ENCODE measurements at places on chromosomes 11 and 22.

DNA sequence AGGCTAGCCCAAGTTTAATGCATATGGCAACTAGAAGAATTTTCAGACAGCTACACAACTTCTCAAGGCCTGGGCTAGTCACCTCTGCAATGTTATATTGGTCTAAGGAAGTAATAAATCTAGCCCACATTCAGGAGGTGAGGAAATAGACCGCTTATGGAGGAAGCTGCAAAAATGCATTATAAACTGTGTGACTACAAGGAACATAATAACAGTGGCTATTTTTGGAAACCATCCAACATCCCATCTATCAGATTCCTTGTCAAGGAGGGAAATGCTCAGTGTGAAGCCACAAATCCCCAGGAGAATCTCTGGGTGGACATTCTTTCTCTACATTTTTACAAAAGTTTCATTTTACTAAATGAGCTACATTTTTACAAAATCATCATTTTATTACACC, 76.1 kb downstream of the BBOX1 start:
- no peak for DNase-seq

DNA sequence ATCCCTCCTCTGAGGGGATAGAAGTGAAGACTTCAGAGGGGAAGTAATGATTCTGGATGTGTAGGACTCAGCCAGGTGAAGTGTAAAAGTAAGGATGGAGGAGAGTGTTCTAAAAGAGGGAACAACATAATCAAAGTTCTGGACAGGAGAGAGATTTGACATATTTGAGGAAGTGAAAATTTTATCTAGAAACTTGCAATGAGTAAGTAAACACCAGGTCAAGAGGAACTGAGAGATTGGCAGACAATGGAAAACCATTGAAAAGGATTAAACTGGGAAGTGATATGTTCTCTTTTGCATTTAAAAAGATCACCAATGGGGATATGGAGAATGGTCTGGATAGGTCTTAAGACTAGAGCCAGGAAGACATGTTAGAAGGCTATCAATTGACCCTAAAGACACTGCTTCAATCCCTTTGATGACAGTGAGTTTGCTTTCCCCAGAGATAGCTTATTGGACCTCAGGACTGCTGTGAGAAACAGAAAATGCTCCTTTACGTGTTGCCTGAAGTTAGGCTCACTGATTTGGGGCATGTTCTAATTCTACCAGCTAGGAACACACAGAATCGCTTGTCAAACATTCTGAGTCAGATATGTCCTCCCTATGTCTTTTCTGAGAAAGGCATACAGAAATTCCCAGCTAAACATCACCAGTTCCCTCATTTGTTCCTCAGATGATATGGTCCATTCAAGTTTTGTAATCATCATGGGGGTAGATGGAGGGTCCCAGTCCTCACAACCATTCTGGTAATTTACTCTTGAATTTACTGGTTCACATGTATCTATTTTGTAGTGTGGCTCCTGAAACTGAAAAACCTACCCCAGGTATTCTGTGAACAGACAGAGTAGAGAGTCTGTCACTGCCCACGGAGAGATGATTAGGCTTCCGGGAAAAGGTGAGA, 144.9 kb downstream of the MAML2 start:
- no peak for DNase-seq

DNA sequence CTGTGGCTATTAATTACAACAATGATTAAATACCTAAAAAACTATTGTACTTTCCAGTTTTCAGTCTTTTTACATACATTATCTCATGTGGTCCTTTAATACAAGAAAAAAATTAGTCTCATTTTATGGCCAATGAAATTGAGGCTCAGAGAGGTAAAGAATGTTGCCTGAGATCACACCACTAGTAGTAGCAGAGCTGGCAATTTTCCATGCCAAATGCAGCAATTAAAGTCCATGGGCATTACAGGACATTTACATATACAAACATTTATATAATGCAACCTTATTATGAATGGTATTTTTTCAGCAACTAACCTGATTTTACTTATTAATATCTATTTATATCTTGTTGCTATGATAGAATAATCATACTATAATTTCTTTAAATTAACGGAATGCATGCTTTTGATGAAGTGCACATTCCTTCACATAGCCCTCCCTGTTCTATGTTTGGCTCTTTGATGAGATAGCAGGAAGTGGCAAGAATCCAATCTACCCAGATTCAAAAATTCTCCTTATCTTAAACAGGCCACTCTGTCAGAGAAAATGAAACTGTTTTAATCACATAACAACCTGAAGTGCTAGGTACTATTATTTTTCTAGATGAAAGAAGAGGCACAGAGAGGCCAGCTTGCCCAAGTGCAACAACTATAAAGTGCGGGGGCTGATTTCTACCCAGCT, 120.9 kb upstream of the LDLRAD3 start:
- DNase-seq, result no peak

DNA sequence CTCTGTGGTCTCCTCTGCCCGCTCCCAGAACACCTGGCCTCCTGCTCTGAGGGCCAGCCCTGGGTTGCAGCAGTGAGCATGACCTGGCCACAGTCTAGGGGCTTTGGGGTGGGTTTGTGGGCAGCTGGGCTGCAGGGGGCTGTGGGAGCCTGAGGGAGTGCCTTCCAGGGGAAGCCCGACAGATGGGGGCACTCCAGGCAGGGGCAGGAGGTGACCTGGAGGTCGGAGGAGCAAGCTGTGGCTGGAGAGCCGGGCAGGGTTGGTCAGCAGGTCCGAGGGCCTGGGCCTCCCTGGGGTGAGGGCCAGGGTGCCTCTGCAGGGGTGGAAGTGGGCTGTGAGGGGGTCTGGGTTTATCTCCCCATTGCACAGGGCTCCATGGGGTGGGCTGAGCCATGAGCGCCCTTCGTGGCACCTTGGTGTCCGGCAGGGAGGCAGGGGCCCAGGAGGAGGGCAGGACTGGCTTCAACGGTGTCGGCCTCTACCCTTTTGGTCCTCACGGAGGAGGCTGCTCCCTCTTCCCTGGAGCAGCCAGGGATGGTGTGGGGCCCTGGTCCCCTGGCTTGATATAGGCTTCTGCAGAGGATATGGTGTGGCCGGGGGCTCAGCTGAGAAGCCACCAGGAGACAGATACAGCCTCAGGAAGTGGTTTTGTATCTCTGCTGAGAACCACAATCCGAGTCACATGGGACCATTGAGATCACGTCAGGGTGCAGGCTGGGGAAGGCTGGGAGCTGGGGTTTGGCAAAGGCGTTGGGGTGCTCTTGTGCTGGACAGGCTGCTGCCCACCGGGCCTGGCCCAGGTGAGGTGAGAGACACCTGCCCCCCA, 22.3 kb downstream of the KCNQ1 start:
- peak; percentile 83 for DNase-seq

DNA sequence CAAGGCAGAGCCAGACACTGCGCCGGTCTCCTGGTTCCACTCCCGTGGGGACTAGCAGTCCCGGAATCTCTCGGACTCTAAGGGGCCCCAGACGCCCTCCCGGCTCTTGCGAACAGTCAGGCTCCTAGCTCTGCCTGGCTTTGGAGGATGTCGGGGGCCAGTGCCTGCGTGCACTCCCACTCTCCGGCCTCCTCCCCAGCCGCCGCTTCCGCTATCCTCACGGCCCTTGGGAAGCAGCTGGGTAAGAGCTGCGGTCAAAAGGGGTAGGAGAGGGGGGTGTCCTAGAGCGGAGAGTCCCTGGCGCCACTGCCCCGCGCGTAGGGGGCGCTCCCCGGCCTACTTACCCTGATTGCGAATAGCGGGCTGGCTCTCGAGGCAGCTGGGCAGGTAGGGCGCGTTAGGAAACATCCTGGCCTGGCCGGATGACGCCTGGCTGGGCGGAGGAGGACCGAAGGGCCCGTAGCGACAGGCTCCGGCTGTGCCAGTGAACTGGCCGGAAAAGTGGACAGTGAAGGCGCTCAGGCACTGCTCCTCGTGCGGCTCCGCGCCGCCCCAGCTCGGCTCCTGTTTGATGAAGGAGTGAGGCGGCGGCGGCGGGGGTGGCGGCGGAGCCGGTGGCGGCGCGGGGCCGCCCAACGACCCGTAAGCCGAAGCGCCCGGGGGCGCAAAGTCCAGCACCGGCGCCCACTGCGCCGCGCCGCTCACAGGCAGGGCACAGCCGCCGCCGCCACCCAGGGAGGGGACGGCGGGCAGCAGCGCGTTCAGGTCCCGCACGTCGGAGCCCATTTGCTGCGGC, 785 bp downstream of the WT1 start:
- no peak for DNase-seq

- no peak for DNase-seq
These were observed 3.5 kb upstream of the YPEL4 start for GRCh38 chr11:57653163-57653562.

DNA sequence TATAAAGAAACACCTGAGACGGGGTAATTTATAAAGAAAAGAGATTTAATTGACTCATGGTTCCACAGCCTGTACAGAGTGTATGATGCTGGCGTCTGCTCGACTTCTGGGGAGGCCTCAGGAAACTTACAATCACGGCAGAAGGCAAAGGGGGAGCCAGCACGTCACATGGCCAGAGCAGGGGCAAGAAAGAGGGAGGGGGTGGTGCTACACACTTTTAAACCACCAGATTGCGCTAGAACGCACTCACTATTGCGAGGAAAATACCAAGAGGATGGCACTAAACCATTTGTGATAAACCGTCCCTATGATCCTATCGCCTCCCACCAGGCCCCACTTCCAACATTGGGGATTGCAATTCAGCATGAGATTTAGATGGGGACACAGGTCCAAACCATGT, 79.7 kb upstream of the CARD18 start:
- no peak for DNase-seq

DNA sequence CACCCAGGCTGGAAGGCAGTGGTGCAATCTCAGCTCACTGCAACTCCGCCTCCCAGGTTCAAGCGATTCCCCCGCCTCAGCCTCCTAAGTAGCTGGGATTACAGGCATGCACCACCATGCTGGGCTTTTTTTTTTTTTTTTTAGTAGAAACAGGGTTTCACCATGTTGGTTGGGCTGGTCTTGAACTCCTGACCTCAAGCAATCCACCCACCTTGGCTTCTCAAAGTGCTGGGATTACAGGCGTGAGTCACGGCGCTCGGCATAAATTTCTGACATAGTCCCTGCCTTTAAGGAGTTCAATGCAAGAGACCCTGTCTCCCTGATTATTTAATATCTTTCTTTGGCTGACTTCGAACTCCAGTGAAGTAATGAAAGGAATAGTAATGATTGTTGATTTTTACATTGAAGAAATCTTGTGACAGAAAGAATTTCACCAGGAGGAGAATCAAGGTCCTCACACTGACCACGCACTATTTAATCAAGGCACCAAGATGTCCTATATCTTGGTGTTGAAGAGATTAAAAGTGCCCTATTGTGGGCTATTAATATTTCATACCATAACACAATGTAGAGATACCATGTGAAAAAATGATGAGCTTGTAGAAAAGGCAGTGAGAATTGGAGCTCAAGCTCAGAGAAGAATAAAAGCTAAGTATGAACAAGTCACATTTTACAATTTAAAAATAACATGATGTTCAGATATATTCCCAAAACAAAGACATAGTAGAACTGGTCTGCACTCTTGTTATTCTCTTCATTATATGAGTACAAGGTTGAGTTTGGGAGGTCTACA, 71.6 kb upstream of the BLID start:
- no peak for DNase-seq

DNA sequence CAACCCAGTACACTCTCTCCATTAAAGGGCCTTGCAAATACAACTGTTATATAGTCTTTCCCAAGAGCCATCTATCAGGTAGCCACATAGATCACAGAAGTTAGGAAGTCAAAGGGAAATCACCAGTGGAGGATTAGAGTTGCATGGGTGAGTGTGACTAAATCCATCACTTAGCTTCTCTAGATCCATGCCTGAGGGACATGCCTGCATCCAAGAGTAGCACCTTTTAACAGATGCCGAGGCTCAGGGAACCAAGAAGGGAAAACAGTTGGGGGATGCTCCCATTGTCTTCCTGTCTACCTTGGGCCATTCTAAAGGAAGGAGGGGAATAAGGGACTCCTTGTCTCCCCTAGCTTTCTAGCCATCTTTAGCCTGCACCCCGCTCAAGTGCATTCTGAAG, 77.9 kb downstream of the XRRA1 start:
- no peak for DNase-seq

DNA sequence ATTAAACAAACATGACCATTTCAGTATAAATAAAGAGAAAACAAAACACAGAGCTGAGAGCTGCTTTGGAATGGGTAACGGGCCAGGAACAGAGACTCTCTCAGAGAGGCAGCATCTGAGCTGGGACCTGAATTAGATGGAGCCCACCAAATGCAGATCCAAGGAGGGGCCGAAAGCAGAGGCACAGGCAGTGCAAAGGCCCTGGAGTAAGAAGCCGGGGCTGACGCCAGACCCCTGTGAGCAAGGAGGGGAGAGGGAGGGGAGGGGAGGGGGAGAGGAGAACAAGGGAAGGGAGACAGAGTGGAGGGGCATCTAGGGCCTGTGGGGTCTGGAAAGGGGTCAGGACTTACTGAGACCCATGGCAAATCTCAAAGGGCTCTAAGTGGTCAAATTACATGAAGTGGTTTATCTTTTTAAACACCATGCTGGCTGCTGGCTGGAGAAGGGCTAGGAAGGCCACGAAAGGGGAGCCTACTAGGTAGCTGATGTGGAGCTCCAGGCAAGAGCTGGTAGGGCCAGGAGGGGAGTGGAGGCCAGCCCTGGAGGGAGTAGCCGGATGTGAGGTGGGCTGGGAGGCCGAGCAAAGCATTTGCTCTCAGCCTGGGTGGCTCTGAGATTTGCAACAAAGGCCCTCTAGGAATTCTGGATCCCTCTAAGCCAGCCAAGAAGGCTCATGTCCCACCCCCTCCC, 3.2 kb downstream of the OSBPL5 start:
- DNase-seq, result no peak

- DNase-seq, result no peak
These were observed 227.0 kb upstream of the POU2AF2 start for GRCh38 chr11:111018566-111018965.
